Urothelium cell line (cell line): ENCODE measurements at places on chromosomes 5 and 9.

GRCh38 chr9:110933350-110934001 is 104.8 kb downstream of the LPAR1 start:
- DNase-seq, result no peak

GRCh38 chr9:109387206-109387605 is 66.3 kb upstream of the EPB41L4B start:
- no peak for DNase-seq

DNA sequence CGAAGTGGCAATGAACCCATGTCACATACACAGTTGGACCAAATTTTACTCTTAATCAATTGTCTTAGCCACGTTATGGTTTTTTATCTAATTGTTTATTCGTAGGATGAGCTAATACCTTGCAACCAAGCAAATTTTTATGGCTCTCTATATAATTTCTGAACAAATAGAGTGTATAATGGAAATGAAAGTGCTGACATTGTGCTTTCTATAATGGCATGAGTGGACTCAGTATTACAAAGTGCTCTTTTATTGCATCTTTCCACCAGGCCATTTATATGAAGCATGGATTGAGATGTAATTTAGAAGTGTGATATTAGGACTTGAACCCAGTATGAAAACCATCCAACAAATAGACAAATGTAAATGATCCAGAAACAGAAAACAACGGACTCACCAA is 1096.0 kb downstream of the DTWD2 start:
- no peak for DNase-seq

GRCh38 chr5:126384985-126385384 is 38.2 kb upstream of the GRAMD2B start:
- no peak for DNase-seq

DNA sequence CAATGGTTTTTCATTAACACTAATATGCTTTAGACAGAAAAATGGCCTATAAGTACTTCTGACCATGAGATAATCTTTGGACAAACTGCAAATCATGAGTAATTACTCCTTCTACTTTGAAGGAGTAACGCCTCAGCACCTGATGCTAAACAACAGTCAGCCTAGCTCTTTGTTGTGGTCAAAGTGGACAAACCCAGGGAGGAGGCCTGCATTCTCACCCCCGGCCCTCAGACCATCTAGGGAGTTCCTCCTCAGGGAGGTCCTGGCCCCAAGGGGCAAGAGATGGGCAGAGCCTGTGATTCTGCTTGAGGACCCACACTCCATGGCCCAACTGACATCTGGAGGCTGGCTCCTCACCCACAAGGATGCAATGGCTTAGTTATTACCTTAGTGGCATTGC is 48.2 kb upstream of the ANGPTL2 start:
- DNase-seq, result no peak

DNA sequence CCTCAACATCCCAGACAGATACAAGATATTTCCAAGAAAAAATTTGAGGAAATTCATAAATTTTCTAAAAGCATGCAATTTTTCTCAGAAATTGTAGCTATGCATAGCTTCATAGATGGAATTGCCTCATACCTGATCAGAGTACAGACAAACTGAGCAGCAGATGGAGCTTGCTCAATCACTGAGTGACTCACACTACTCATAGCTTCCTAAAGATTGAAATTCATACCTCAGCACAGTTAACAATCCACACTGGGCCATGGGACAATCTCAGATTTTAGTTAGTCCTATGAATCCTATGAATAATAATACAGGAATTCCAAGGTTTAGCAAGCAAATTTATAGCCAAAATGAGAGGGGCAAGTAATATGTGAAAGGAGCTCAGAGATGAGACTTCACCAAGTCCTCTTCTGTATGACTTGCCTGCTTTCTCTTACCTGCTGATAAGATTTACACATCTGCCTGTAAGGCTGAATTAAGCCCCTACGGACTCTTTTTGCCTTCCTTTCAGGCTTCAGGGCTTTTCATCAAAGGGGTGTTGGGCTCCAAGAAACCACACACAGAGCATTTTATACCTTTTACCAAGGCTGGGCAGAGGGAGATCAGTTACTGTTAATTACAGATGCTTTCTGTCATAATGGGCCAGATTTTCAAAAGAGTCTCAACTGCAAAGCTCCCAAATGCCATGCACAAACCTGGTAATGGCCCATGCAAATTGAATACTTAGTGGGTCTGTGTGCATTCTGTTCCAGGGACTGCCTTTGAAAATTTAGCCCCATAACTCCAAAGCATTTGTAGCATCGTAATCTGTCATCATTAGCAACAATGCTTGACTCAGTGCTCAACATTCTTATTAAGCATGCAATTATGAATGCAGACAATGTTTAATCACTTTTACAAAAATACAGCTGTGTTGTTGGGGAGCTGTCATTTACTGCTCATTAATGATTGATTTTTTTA is 439.3 kb downstream of the DTWD2 start:
- DNase-seq, result peak; percentile 16

DNA sequence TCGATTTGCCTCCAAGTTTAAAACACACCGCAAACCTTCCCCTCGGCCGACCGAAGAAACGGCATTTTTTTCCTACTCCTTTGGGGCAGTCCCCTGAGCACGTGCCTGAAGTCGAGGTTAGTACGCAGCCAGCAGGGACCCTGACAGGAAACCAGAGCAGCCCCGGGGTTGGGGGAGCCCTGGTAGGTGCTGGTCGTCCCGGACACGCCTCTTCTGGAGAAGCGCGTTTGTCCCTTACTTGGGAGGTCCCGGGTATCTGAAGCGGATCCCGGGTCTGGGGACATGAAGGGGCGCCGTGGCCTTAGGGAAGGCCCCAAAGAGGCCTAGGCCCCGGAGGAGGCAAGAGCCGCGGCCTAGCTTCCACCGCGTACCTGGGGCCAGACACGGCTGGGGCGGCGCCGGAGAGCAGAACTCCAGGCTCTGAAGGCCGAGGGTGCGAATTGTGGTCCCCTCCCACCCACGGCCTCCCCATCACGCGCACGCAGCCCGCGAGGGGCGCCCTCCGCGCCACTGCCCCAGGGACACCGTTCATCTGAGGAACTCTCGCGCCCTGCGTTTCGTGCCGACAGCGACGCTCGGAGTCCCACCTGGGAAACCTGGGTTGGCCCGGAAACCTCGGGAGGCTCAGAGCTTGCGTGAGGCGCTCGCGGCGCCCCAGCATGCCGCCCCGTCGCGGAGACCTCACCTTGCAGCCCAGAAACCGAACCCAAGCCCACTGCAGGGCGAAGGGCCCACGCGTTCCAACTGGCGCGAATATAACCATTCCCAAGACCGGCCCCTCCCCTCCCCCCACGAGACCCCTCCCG is 10.4 kb downstream of the OTP start:
- no peak for DNase-seq

DNA sequence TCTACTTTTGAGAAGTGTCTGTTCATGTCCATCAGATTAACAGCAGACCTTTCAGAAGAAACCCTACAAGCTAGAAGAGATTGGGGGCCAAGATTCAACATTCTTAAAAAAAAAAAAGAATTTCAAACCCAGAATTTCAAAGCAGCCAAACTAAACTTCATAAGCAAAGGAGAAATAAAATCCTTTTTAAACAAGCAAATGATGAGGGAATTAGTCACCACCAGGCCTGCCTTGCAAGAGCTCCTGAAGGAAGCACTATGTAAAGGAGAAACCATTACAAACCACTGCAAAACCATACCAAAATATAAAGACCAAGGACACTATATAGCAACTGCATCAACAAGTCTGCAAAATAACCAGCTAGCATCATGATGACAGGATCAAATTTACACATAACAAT is 124.6 kb upstream of the PDE4D start:
- no peak for DNase-seq

DNA sequence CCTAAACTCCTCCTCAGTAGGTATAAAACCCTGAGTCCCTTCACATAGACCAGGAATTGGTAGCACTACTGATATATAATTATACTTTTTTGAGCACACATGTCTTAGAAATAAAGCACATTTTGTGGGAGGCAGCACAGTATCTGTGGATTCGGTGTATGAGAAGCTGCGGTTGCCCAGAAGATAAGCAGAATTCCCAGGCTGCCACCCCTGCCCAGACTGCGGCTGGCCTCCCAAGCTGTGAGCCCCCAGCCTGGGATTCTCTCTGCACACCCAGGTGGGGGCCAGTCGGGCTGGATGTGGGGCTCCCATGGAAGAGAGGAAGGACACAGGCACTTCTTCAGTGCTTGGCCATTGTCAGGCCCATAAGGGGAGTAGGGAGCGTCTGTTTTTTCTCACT is 25.6 kb upstream of the ANGPTL2 start:
- no peak for DNase-seq

- DNase-seq, result no peak
These were observed 357.8 kb downstream of the KDM4C start for GRCh38 chr9:7115606-7116005.

DNA sequence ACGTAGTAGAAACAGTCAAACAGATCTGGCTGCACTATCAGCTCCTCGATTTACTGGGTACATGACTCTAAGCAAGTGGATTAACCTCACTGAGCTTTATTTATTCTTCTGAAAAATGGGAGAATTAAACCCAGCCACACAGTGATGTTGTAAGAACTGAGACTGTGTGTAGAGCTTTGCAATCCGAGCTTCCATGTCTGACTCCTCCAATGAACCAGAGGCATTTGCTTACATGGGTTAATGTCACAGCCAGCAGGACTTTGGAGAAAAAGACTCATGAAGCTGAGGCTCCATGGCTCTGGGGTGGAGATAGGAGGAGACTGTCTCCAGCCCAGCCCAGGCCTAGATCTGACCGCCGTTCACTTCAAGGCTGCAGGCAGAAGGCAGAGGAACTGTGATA is 201.3 kb downstream of the CDK5RAP2 start:
- no peak for DNase-seq

DNA sequence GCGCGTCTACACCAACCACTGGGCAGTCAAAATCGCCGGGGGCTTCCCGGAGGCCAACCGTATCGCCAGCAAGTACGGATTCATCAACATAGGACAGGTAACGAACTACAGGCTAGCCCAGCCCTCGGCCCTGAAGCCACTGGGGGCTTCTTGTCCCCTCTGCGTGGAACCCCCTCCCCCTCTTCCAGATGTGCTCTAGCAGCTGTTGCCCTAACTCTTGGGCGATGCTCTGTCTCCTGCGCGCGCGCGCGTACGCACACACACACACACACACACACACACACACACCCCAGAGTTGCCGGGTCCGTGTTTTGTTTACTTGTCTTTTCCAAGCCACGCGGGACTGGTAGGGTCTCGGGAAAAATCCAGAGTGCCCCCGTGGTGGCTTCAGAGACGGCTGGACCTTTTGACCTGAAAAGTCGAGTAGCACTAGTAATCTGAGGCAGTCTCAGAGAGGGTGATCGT is 836 bp downstream of the PCSK5 start:
- peak; percentile 19 for DNase-seq

- DNase-seq, result no peak
These were observed 45.5 kb downstream of the IARS1 start for GRCh38 chr9:92247981-92248380.

DNA sequence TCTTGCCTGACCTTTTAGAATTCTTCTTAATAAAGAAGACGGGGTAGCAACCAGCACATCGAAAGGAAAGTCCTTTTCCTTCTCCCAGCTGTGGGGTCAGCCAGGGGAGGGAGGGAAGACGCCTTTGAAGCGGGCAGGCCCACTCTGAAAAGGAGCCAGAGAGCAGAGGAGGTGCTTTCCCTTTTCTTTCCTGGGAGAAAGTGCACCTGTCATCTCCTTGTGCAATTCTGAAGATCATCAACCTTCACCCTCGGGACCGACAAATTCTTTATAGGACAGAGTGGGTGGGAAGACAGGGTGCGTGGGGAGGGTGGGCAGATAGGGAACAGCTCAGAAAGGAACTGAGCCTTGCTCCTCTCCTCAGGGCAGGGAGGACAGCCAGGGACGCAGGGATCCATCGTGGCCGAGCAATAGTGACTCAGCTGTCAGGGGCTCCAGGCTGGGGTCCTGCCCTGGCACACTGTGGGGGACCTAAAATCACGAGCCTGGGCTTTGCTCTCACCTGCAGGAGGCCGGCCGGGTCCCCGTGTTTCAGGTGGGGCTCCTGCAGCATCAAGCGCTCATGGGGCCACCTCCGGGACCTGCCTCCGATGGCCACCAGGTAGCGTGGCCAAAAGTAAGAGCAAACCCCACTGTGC is 141.0 kb downstream of the OLFM1 start:
- no peak for DNase-seq

- DNase-seq, result no peak
These were observed 979 bp downstream of the CCNB1 start for GRCh38 chr5:69167929-69168328.

DNA sequence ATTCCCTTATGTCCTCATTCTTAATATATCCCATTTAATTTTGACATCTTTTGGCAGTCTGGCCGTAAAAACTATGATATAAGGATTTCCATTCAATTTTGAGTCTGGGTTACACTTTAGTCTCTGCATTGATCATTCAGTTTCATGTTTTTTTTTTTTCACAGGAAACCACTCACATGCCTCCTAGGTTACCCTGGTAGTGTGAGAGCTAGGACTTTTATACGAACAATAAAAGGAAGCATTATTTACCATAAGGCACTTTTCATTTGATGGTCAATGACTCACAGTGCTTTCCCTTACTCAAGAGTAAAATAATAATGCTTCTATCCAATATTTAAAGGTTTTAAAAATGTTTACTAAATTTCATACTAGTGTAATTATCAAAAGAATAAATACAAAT is 16.4 kb upstream of the DMAC1 start:
- no peak for DNase-seq

DNA sequence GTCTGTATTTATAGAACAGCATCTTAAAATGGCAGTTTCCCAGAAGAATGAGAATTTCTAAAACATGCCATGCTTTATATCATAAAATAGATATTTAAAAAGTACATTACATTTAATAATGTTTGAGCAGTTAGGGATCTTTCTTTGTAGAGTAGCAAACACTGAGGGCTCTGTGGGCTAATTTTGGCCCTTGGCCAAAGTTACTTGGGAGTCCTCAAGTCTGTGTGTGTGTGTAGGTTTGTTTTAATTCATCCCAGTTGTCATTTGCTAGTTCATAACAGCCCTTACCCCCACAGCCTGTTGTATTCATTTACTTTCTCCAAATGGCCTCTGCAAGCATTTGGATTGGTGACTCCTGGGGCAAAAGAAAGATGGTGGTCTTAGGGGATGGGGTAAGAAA is 576.4 kb upstream of the SGCD start:
- no peak for DNase-seq
